Cerebellar nuclear complex (tissue), 1 donor: ENCODE measurements at places on chromosomes 13 and 19.

GRCh38 chr19:2084993-2085720 is 11.0 kb downstream of the MOB3A start:
- DNase-seq: no peak

DNA sequence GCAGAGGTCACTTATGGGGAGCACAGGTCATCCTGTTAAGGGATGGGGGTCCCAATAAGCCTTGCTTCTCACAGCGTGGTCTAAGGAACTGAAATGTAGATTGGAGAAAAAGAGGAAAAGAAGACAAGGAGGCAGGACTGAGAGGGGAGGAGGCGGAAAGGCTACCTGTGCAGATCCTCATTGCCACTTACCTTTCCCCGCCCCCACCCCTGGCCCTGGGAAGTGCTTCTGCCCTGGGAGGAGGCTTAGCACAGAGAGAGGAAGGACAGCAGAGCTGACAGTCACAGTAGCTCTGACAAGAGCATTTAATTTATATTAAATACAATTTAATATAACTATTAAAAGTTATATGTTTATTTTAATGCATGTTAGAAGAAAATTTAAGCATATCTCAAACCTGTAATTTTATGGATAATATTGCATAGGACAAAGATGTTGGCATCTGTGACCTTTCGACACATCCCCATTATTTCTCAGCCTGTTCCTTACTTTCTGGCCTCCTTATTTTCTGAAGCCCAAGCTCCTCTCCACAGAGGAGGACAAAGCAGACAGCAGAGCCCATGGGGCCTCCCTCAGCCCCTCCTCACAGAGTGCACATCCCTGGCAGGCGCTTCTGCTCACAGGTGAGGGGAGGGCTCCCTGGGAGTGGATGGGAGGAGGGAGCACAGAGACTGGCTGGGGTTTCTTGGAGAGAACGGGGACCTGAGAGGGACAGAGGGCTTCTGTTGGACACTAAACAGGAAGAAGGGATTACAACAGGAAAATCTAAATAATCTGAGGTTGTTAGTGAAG is 23.4 kb downstream of the CEACAM21 start:
- no peak for DNase-seq

- DNase-seq: no peak
Measured at GRCh38 chr13:42007844-42008243, 40.6 kb upstream of the DGKH start.

- DNase-seq: peak; percentile 4
Measured at GRCh38 chr13:50512474-50513299, 330.8 kb downstream of the DLEU7 start.
